ENCODE measurements at places on chromosomes 1 and 21.

DNA sequence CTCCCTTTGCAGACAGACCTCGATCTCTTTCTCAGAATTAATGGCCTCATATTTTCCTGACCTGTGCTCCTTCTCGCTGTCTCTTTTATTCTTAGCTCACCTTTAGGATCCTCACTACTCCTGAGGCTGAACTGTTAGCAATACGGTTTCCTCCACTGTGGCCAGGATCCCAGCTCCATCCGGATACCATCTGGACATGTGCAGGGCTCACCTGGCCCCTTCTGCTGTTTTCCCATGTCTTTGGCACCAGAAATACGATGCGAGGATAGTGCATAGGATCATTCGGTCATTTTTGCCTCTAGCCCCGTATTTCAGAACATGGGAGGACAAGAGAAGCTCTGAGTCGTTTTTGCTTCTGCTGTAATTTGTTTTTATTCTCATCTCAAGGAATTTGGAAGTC is 108.5 kb upstream of the KIF26B start:
- ATAC-seq = no peak

DNA sequence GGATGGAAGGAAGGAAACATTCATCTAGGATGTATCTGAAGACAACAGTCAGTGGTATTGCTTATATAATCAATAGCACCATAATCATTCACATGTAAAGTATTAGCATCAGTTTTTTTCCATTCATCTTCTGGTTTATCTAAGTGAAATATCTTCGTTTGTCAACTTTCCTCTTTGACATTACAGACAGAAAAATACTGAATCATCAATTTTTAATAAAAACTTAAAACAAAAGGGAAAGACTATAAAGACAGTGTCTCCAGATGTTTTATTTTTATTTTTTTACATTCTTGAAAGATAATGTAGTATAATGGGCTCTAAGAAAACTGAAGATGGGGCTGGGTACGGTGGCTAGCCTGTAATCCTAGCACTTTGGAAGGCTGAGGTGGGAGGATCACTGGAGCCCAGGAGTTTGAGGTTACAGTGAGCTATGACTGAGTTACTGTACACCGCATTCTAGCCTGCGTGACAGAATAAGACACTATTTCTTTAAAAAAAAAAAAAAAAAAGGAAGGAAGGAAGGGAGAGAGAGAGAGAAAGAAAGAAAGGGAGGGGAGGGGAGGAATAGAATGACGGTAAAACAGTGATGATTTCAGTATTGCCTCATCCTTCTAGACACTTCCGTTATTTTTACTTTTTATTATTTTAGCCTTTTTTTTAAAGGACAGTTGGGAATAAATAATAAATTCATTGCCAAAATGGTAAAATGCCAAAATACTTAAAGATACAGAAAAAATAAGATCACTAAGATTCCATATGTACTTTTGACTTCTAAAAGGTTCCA is 89.5 kb downstream of the NRIP1 start:
- no peak for ATAC-seq

DNA sequence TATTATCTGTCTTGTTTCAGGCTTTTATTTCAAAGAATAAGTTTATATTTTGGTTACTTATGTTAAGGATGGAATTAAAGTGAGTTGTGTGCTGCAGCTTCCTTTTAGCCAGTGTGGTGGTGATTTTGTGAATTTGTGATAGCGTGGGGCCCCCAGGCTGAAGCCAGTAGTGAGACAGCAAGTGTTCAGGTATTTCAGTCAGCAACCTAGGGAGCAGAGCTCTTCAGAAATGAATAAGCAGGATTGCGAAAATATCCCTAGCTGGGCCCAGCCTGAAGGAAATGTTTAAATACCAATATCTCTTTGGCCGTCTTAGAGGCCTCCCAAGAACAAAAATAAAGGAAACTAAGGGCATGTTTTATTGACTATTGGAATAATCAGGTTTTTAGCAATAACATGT is 150.8 kb upstream of the C1orf105 start:
- no peak for ATAC-seq

- no peak for ATAC-seq
These were observed 635 bp upstream of the APH1A start for GRCh38 chr1:150269451-150269850.

DNA sequence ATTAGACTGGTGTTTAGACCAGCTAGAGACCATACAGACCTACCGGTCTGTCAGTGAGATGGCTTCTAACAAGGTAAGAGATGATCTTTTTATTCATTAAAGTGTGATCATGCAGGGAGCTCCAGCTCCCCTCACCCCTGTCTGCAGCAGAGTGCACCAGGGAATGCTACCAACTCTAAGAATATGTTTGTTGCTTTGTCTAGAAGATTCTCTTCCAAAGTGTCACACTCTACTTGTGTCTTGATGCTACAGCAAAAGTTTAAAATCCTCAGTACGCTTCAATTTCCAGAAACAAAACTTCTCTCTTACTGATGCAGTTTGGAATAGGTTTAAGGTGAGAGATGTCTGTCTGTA is 201.4 kb upstream of the SGIP1 start:
- ATAC-seq = no peak

DNA sequence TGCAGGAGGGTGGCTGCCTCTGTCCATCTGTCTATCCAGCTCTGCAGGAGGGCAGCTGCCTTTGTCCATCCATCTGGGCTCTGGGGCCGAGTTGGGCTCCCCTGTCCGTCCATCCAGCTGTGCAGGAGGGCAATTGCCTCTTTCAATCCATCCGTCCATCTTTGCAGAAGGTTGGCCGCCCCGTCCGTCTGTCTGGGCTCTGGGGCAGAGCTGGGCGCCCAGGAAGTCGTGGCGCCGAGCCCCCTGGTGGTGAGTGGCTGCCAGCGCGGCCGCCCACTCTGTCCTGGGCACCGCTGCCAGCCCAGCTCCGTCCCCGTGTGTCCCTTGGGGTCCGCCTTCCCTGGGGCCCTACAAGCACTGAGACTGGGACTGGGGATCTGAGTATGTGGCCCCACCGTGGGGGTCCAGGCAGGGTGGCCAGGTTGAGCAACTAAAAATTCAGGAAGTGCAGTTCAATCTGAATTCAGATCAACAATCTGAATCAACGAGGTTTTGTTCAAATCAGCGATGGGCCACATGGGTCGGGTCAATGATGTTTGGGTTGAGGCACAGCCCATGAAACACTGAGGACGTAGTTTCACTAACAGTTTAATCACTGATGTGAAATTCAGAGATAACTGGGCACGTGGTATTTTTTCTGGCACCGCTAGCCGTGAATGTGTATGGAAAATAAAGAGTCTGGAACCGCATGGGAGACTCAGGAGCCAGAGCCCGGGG is 99.1 kb upstream of the ACTRT2 start:
- no peak for ATAC-seq

GRCh38 chr1:151146072-151146411 is 389 bp downstream of the SEMA6C start:
- ATAC-seq = peak; percentile 2

GRCh38 chr1:9451081-9451480 is 88.2 kb upstream of the SLC25A33 start:
- no peak for ATAC-seq

- ATAC-seq = no peak
These were observed 71.2 kb downstream of the CHRM3 start for GRCh38 chr1:239457491-239458143.

Measured in esophagus mucosa (tissue), 1 donor.